Activated CD4-positive, alpha-beta T cell treated with anti-CD3 and anti-CD28 coated beads for 1 hour (primary cell): ENCODE measurements at places on chromosomes 3 and 15.

GRCh38 chr3:193837347-193837827 is 244.4 kb downstream of the OPA1 start:
- no peak for DNase-seq

GRCh38 chr3:30567139-30567753 is 39.2 kb upstream of the TGFBR2 start:
- no peak for DNase-seq

DNA sequence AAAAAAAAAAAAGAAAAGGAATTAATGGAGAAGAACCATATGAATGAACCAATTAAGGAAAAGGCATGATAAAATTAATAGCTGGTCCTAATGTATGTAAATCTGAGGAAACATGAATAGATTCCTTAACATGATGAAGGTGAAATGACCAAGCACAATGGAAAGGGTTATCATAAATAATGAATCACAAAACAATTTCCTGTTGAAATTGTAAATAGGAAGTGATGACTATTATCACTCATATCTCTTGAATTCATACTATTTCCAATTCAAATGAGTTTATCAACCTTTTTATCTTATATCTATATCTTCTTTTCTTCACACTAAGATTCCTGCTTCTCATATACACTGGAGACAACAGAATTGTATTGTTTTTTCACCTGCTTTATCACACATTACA is 32.0 kb downstream of the AADACL2 start:
- DNase-seq = no peak

DNA sequence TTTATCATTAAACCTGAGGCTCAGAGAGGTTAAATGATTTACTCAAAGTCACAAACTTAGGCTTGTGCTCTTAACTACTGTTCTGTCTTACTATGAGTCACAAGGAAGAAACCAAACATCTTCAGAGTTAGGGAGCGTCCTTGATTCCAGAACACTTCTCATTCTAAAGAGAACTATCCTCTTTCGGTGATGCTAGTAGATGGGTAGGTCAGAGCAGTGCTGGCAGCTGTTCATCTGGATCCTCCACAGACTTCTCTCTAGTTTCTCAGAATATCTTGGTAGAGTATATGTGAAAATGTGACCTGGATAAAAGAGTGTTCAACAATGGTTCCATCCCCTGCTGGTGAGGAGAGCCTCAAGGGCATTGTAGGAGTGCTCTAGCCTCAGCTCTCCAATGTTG is 3.3 kb downstream of the ARL6IP5 start:
- no peak for DNase-seq

- DNase-seq = no peak
Observed at GRCh38 chr3:127455541-127456450, 134.7 kb downstream of the TPRA1 start.

DNA sequence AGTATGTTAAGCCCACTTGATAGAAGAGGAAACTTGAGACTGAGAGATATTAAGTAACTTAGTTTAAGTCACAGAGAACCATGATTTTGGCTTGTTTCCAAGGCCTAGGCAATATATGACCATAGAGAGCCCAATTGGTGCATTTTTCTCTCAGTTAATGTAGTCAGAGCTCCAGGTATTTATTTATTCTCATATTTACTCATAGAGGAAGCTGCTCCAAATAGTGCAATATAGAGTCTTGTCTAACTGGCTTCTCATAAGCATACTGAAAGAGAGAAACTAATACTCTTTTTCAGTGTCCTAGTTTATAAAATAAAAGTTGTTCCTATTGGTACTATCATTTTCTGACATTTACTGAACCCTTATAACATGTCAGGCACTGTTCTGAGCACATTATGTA is 15.2 kb downstream of the TRNT1 start:
- DNase-seq = no peak

DNA sequence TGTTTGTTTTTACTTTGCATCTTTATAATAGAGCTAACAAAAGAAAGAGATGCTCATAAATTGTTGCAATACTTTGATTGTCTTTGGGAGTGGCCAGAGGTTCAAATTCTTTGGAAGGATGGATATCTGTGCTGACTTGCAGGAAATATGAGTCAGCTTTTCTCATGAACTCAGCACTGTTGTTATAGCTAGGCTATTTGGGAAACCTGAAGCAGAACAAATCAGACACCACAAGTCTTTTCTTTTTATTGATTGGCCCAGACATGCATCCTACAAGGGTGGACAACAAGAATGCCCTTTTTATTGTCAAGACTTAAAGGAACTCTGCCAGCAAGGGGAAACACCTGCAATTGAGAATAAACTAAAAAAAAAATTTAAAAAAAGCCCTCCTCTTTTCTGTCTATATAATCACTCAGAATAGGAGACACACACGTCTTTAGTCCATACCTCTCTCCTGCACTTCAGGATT is 4.6 kb upstream of the DENND4A start:
- no peak for DNase-seq

- DNase-seq = no peak
Observed at GRCh38 chr3:56795097-56795828, 6.5 kb downstream of the ARHGEF3 start.

DNA sequence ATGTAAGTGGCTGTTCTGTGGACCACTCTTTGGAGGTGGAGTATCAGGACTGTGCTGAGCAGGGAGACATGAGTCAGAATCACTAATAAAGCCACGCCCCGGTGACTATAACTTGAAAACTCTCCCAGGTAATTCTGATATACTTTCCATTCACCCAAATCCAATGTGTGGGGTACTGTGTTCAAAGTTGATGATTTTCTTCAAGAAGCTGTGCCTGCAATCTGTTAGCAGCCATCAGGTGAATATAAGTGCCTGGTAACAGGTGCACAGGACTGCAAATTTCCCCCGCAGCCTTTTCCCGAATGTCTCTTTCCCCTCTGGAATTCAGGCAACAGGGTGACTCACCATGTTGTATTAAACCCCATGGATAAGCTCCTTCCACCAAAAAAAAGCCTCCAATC is 17.0 kb downstream of the MAGI1 start:
- no peak for DNase-seq

- no peak for DNase-seq
Observed at GRCh38 chr3:173351886-173352285, 45.7 kb upstream of the NLGN1 start.

DNA sequence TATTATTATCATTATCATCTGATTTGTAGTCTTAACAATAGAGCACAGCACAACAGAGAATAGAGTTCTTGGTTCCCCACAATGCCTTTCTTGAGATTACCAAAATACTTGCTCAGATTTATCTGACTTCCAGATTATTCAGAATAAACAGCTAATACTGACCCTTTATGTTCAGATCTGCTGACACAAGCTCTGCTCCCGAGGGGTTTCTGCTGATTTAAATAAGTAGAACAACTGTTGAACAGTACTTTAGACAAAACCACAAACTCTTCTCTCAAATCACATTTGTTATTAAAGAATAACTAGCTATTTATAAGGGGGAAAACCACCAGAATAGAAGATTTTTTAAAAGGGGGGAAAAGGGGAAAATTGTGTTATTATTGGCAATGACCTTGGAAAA is 380.2 kb upstream of the ATP11B start:
- no peak for DNase-seq

DNA sequence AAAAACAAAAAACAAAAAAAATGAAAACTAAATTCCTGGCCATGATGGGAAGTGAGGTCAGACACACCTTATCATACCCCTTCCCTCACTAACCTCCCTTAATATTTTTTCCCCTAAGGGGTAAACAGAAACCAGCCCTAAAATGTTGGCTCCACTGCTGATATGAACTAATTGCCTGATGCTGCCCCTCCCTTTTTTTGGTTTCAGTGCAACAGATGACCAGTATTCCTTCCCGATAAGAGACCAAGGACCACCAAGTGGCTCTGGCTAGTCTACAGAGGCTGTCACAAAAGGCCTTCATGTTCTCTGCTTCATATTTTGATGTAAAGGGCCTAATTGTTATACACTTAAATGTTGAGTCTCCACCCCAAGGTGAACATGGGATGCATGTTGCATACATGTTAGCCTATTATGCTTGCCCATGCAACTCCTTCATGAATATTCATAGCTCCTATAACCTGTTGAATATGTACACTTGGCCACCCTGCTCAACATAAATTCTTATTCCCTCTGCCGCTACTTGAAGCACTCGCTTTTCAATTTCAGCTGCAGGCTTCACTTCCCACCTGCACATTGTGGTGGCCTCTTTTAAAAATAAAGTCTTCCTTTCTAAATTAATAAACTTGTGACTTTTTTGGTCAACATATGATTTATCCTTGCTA is 12.3 kb upstream of the STAC start:
- DNase-seq = no peak

- no peak for DNase-seq
Observed at GRCh38 chr3:38597502-38598060, 51.9 kb downstream of the SCN5A start.

- DNase-seq = no peak
Observed at GRCh38 chr3:10011631-10012030, 14.6 kb upstream of the FANCD2 start.

DNA sequence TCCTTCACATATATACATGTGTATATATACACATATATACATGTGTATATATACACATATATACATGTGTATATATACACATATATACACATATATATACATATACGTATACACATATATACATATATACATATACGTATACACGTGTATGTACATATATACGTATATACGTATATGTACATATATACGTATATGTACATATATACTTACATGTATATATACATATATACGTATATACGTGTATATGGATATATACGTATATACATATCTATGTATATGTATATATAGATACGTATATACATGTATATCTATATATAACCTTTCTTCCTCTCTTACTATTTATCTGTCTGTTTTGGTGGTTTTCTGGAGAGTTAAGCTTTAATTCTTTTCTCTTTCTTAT is 114.8 kb downstream of the NR2E3 start:
- DNase-seq = no peak

GRCh38 chr3:34411596-34411995 is 613.2 kb downstream of the PDCD6IP start:
- DNase-seq = no peak

- no peak for DNase-seq
Observed at GRCh38 chr3:149626671-149627070, 31.2 kb downstream of the WWTR1 start.

- DNase-seq = no peak
Observed at GRCh38 chr15:29471757-29472156, 202.1 kb upstream of the NSMCE3 start.

GRCh38 chr15:52206446-52206845 is 15.3 kb upstream of the GNB5 start:
- no peak for DNase-seq

GRCh38 chr3:193546129-193546528 is 8.6 kb downstream of the ATP13A4 start:
- no peak for DNase-seq
